ENCODE measurements at places on chromosomes 16 and 17.
A peak's percentile ranks its signal among the peaks of the same experiment; 100 is the strongest.

DNA sequence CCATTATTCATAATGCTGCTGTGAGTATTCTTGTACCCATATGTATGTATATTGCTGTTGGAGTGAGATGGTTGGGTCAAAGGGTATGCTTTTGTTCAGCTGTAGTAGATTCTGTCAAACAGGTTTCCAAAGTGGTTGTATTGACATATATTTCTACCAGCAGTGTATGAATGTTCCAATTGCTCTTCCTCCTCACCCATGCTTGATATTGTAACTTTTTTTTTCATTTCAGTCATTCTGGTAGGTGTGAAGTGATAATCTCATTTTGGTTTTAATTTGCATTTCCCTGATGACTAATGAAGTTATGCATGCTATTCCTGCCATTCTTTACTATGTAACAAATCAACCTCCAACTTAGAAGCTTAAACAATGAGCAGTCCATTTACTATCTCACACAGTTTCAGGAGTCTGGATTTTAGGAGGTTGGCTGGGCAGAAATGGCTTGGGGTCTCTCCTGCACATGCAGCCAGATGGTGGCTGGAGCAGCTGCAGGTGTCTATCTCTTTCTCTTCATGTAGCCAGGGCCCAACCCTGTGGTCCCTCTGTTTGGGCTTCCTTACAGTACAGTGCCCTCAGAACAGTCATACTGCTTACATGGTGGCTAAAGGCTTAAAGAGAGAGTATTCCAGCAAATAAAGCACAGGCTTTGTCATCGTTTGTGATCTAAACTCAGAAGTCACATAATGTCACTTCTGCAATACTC, 21.2 kb downstream of the ERAL1 start:
- no peak for DNase-seq

DNA sequence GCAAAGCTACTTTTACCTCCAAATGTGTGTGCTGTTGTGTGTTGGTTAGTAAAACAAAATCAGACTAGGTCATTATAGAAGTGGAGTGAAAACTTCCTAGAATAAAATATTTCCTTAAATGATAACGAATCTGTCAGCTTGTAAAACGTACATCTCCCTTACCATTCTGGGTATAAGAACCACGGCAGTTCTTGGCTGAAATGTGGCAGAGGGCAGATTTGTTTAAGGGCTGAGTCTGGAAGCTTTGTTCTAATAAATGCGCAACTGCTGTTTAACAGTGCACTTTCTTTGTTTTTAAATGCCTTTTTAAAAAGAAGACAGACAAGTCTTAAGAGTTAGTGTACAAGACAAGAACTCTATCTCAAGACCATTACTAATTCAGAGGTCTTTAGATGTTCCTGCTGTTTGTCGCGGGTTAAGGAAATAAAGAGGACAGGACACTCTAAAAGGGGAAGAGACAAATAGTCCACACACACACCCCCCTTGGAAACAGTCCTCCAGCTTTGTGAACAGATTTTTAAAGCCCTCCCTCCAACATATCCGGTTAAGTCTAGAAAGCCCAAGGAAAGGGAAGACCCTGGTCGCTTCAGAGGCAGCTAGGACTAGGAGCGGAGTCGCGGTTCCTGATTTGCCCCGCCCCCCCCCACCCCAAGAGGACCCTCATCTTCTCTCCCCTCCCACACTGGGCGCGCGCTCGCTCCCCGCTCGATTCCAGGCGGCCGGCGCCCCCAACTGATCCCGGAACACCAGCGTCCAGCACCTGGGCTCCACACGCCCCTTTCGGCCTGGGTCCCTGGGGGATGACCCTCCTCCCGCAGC, 658 bp downstream of the SYNRG start:
- peak; percentile 58 for DNase-seq

- DNase-seq = peak; percentile 82
Observed at GRCh38 chr16:83802135-83802534, 5.6 kb upstream of the HSBP1 start.

- no peak for DNase-seq
Observed at GRCh38 chr17:76142039-76142584, 1.1 kb upstream of the FOXJ1 start.

- no peak for DNase-seq
Observed at GRCh38 chr17:81891303-81891552, 158 bp downstream of the ALYREF start.

DNA sequence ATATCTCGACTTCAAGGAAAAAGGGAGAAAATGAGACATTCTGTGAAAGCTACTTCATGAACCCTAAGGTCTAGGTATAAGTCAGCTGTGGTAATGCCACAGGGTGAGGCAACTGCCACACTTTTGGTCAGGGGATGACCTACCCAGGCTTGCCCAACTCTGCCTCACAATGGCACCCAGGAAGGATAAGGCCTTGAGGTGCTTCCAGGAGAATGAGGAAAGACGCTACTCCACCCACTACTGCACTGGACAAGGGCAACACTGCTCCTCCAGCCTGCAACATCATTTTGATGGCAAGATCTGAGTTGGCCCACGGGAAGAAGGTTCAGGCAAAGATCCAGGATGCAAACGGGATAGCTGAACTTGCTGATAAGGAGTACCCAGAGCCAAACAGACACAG, 22.0 kb upstream of the GFOD2 start:
- no peak for DNase-seq

DNA sequence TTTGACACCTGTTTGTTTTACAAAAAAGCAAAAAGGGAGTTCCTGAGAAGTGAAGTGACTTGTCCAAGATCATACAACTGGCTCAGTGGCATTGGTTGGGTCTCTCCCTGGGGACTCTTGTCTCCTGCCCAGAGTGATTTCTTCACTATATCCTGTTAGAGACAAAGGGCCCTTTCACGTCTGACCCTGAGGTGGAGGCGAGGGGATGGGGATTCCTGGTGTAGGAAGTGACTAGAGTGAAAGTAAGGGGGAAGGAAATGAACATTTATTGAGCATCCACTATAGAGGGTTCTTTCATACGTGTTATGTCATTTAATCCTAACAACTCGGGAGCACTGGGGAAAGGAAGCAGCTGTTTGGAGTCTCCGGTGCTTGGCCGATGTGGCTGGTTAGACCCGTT, 9.0 kb downstream of the ITGB3 start:
- no peak for DNase-seq

- DNase-seq = no peak
Observed at GRCh38 chr16:5918567-5919130, 821.1 kb upstream of the EEF2KMT start.

- DNase-seq = no peak
Observed at GRCh38 chr17:17168401-17168800, 37.7 kb downstream of the PLD6 start.

DNA sequence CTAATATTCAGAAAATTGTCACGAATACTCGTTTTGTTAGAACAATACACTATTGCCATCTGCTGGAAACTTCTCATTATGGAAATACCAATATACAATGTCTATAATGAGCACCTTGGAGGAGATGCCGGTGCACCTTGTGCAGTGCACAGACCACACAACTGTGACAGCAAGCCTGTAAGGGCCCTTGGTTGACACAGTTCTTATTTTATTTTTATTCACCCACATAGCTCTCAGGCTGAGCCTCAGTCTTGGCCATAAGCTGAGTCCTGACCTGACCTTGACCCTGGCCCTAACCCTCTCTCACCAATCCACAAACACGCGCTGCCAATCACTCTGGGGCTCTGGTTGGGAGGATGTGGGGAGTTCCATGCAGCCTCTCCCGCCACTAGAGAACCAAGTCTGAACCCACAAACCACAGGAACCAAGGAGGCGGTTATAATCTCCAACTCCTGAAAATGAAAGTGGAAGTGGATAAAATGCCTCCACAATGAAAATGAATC, 7.6 kb downstream of the AIPL1 start:
- peak; percentile 9 for DNase-seq

DNA sequence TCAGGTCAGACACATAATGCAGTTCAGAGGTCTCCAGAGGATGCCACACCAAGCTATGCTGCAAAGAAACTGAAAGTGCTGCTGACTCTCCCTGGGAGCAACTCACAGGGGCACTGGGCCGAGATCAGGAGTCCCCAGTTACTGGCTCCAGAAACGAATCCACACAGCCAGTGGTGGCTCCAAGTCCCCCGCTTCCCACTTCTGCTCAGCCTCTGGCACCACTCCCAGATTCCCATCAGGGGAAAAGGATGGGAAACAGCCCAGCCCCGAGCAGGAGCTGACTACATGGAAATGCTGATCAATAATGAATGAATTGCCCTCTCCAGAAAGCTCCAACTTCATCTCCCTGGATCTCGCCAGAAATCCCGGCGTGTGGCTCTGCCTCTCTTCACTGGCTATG, 62.3 kb upstream of the CDH5 start:
- DNase-seq = no peak

DNA sequence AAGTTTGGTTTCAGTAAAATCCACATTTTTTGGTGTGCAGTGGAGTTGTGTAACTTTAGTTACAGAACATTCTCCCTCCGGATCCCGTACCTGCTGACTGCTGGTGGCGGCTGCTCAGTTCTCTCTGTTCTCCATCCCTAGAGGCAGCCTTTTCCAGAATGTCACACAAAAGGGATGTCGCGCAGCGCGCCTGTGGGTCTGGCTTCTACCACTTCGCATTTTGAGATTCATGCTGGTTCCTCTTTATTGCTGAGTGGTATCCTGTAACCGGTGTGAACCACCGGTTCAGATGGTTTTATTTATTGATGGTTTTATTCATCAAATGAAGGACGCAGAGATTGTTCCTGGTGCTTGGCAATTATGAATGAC, 981 bp upstream of the CEP131 start:
- DNase-seq = no peak

DNA sequence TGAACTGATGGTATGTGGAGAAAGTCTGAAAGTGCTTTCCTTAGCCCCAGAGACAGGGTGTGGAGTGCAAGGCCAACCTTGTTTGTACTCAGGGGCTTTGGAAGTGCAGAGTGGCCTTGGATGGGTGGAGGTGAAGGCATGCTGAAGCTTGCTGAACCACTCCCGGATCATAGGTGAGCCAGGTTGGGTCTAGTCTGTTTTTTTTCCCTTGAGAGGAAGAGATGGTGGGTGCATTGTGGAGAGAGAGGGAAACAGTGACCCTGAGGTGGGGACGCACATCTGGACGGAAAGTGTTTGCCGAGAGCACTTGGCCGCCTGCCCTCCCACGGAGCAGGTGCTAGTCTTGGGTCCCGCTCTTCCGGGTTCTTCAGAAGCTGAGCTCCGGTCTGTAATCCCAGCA, 12.5 kb downstream of the ABAT start:
- DNase-seq = no peak

- no peak for DNase-seq
Observed at GRCh38 chr16:58028541-58029070, 3.1 kb downstream of the MMP15 start.

DNA sequence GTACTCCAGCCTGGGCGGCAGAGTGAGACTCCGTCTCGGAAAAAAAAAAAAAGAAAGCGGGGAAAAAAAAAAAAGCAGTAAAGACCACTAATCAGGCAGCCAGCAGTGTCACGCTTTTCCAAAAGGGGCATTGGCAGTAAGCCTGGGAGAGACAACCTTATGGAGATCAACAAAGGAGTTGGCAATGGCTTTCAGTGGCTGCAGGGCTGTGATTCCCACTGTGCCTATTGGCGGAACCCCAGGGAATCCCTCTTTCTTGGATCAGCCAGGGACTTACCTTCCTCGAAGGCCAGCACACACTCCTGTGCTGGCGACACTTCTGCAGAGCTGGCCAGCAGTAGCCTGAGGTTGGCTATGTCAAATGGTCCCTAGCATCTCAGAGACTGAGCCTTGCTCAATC, 43.2 kb upstream of the ZFHX3 start:
- no peak for DNase-seq

DNA sequence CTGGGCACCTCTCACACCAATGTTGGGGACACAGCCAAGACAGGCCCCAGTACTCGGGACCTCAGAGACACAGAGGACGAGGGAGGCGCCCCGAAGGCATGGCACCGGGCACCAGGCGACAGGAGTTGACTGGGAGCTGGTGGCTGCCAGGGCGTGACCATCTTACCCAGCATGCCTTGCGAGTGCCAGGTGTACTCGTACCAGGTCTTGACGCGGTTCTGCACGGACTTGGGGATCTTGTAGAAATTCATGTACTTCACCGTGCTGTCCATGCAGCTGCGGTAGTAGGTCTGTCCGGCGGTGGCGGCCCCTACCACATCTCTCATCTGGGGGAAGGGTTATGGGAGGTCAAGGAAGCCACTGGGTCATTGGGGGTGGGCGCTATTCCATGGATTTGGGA, 67.3 kb downstream of the CNGB1 start:
- DNase-seq = no peak

GRCh38 chr16:50297301-50298074, 31.1 kb downstream of the ADCY7 start:
- DNase-seq = no peak

DNA sequence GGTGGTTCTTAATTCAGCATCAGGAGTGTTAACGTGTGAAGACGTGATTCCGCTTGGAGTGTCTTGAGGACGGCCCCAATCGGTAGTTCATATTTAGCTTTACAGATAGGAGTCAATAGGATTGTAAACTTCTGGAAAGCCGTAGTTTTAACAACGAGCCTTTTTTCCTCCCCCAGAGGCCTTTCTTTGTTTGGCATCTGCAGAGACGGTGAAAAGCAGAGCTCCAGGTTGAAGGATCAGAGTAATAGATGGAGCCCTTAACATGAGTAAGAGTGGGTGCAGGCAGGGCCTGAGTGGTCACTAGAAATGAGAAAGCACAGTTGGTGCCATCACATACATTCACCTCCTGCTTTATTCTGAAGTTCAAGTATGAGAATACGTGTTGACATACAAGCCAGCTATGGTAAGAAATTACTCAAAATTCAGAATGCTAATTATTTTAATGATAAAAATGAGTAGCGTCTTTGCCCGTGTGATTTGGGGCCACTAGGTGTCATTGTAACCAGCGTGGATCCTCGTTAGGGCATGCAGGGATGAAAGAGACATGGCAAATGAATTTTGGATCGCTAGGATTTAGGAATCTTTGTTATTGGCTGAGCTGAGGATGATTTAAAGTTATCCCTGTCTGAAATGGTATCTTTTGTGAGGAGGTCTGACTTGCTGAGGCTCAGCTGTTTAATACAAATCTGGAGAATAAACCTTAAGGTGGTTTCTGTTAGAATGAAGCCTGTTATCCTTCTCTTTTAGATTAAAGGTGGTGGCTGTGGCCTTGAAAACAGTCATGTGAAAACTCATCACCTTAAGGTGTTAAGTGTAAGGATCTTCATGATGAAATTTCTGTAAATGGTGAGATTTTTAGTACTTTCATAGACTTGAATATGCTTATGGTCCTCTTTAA, 18.6 kb downstream of the PRCD start:
- DNase-seq = peak; percentile 50

- DNase-seq = peak; percentile 52
Observed at GRCh38 chr16:67198238-67198734, 645 bp upstream of the ELMO3 start.

GRCh38 chr16:85275533-85276249, 163.4 kb upstream of the CIBAR2 start:
- DNase-seq = peak; percentile 51

Data from fibroblast of skin of back (primary cell).